ENCODE measurements at places on chromosomes 12 and 14.
A peak's percentile ranks its signal among the peaks of the same experiment; 100 is the strongest.

DNA sequence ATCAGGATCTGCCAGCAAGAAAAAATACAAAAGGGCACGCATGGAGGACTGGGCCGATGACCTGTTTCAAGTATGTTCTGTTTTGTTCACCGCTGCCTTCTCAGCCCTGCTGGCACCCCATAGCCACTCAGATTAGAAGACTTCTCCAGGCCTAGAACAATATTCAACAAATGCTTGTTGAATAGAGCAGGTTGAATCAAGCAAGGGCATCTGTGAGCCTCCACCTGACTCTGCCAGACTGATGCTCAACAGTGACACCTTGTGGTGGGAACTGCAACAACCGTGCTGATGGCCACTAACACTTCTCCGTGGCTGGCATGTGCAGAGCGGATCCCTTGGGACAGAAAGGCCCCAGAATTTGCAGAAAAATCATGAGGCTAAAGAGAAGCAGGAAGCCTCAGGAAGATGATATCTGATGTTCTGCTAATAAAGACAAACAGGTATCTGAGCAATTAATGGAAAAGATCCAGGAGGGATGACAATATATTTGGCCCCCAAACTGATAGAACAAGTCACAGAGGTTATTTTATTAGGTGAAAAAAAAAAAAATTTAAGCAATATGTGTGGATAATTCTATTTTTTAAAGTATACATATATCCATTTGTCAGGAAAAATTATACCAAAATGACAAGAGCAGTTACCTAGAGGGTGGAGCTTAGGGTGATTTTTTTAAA, 114.3 kb downstream of the KSR2 start:
- peak; percentile 63 for DNase-seq

DNA sequence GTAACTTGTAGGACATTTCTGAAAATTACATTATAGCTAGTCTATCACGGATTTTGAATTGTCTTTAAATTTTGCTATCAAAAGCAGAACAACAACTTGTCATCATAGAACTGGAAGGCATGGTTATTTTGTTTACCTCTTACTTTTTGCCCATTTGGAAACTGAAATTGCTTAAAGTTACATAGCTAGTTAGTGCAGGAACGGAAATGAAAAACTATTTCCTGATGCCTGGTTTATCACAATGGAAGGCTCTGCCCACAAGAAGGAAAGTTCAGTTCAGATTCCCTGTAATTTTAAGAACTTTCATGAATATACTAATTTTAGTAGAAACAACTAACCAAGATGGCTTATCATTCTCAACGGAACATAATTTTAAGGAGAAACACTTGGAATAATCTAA, 427.7 kb downstream of the RAD51B start:
- no peak for DNase-seq

- DNase-seq: peak; percentile 38
Observed at GRCh38 chr14:71933001-71933587, 865 bp downstream of the RGS6 start.

GRCh38 chr14:67704484-67705089, 2.9 kb downstream of the RDH12 start:
- peak; percentile 69 for DNase-seq

DNA sequence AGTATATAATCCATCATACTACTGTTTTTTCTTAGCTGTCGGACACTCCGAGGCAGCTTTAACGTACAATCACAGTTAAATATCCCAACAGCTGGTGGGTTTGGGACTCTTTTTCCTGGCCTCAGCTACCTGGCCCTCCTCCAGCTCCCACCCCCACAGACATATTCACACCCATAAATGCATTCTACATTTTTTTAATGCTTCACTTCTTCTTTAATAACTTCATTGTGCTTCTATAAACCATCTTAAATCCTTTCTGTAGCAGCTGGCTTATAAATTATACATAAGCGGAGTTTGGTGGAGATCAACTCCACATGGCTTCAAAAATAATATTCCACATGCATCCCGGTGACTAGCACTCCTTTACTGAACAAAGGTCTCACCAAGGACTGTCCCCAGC, 33.3 kb downstream of the TDG start:
- no peak for DNase-seq

- peak; percentile 44 for DNase-seq
Observed at GRCh38 chr14:21191809-21192446, 36.1 kb upstream of the OR5AU1 start.

DNA sequence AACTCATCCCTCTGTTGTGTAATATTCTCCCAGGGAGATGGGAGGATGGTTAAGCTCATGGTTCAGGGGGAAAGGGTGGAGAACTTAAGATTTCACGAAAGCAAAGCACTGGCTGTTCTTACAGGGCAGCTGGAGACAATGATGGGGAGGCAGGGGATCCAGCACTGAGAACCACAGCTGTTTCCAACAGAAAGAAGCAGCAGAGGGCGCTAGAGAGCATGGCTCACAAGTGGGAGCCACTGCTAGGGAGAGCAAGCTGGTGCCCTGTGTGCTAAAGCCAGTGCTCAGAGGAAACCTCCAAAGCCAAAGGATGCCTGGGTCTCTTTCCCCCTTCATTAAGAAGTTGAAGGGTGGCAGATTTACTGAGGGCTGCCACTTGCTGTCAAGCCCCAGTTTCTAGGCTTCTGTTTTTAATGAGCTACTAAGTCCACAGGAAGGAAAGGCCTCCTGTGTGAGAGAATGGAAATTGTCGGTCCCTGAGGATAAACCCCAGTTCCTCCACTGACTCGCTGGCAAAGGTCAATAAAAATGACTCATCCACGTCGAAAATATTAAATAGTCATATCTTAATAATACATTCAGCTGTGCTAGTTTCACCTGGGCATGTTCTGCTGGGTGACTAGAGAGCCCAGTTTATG, 199.7 kb downstream of the ANO2 start:
- DNase-seq: peak; percentile 63

DNA sequence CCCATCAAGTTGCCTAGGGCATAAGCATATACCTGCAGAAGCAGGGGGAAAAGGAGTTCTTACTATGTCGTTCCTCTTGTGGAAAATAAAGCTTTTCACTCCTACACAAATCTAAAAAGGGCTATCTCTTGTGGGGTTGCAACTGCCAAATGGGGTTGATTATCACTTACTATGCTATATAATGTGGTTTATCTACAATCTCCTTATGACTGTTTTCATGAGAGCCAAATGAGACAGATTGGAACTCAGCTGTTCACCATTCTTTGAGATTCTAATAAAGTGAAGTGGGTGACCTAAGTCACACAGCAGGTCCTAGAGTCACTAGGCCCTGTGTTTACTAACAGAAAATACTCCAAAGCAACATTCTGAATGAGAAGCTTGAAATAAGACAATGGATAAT, 47.7 kb downstream of the CIT start:
- DNase-seq: no peak

DNA sequence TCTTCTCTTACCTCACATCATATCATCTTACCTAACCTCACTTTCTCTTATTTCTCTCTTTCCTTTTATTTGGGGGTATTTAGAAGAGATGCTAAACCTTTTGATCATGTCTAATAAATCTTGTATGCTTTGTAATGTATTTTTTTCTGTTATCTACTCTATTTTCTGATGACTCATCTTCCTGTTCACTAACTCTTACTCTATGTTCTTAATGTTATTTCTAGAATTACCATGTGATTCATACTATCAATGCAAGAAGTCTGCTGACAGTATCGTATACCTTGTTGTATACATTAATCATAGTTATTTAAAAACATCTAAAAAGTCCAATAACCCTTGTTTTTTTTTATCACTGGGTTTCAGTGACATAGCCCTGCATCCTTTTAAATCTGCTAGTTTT, 62.3 kb downstream of the MGAT4C start:
- DNase-seq: no peak

GRCh38 chr12:66709893-66710292, 31.0 kb upstream of the GRIP1 start:
- no peak for DNase-seq

GRCh38 chr12:94819011-94819410, 168.7 kb upstream of the TMCC3 start:
- DNase-seq: no peak

DNA sequence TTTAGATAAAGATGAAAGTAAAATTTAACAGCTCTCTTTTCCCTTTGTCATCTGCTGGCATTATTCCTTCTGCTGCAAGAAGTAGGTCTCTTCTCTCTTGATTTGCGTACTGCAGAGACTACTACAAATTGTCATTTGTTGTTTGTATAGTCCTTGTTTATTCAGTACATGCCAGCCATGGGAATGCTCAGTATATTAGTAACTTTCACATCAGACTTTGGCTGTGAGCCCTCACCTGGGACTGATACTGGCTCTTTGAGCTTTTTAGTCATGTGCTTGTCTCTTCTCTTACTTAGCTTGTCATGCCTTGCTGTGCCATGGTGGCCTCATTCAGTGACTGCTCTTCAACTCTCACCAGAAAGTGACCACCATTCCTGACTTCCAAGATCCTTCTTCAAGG, 169.8 kb downstream of the PRKCH start:
- DNase-seq: no peak

GRCh38 chr12:102816816-102817434, 100.1 kb downstream of the PAH start:
- DNase-seq: peak; percentile 42

- DNase-seq: peak; percentile 46
Observed at GRCh38 chr14:77314043-77314442, 6.6 kb downstream of the POMT2 start.

DNA sequence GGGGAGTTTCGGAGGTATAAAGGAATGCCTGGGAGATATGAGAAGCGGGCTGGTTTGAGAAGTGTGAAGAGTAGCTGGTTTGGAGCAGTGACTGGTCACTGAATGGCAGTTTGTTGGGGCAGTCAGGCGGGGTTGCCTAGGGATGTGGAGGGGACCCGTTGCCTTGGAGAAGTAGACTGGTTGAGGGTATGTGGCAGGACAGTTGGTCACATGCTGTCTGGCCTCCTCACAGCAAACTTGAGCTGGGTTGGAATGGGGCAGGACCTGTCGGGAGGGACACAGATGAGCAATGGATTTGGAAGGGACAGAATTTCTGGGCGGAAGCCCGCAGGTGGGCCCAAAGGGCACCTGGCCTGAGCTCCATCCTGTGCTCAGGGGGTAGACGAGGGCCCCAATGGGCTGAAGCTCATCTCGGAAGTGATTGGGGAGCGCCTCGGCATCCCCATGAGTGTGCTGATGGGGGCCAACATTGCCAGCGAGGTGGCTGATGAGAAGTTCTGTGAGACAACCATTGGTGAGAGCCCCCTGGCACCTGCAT, 2.2 kb downstream of the GPD1 start:
- no peak for DNase-seq

GRCh38 chr12:42853370-42854140, 264.0 kb upstream of the PRICKLE1 start:
- no peak for DNase-seq

- no peak for DNase-seq
Observed at GRCh38 chr12:63037746-63038712, 103.1 kb upstream of the PPM1H start.

- DNase-seq: no peak
Observed at GRCh38 chr12:69991690-69992288, 166.8 kb downstream of the MYRFL start.

- no peak for DNase-seq
Observed at GRCh38 chr14:69152902-69153151, at the start of gene DCAF5. Gene DCAF5 (minus strand): TSS chr14:69153119. CDS start chr14:69152978, 141 bp downstream.

GRCh38 chr14:20801726-20802125, 918 bp downstream of the RNASE1 start:
- DNase-seq: no peak

DNA sequence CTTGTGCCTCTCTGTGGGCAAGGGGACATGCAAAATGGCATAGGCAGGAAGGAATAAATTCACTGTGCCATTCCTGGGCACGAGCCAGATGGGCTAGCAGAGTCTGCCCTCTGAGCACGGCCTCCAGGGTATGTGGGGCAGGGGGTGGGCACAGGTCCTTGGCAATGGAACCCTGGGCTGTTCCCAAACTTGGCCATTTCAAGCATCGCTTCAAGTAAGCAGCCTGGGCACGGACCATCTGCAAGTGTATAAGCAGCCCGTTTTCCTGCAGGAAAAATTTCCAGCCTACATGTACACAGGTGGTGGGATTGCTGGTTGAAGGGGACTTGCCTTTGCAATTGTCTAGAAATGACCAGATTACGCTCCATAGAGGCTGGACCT, 40.3 kb downstream of the CCDC85C start:
- DNase-seq: no peak

- no peak for DNase-seq
Observed at GRCh38 chr14:96198430-96199130, 6.1 kb upstream of the BDKRB2 start.

DNA sequence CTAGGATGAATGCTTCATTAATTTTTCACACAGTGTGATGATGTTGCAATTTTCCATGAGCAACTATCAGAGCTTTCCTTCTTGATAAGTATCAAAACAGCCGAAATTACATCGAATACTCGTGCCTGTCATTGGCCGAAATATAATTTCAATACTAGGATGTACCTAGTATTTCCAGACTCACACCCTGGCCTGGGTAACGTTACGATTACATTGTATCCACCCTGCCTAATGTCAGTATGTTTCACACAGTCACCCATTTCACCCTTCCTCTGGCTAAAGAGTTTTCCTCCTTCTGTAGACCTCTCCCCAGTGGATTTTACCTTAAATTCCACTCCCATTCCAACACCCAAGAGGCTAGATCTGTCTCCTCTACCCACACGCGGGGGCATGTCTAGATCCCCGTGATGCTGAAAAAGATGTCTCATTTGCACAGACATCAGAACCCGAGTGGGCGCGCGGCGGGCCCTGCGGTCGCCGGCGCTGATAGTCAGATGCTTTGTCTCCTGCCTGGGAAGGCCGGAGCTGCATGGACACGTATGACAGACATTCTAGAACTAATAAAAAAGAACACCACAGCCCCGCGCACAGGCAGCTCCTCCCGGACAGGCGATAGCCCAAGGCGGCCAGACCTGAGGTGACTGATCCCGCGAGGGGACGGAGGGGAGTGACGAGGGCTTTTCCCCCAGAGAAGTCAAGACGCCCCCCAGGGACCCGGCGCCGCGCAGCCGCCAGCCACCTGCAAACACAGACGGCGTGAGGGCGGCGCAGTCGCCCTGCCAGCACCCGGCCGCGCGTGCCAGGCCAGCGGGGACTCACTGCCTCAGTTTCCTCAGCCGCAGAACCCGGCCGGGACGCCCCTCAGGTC, 723 bp downstream of the KIF21A start:
- peak; percentile 65 for DNase-seq

GRCh38 chr12:93115198-93115601, 186.1 kb upstream of the EEA1 start:
- DNase-seq: no peak

DNA sequence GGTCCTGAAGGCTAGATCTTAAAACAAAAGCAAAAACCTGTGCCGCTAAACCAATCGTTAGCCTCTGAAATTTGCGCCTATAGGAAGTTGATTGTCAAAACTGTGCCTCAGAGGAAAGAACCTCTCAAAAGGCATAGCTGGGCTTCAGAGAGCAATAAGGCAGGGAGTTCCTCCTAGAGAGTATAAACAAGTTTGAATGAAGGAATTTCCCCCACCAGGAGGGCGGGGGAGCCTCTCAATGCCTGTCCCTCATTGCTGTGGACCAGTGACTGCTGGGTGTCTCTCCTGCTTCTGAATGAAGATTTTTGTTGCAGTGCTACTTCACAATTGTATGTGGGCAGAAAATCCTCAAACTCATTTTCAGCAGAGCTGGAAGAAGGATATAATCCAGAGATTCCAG, 88.6 kb downstream of the KCNK10 start:
- no peak for DNase-seq

- peak; percentile 63 for DNase-seq
Observed at GRCh38 chr12:120598674-120599463, 17.7 kb upstream of the POP5 start.

- DNase-seq: peak; percentile 88
Observed at GRCh38 chr14:26984311-26985177, 386.7 kb upstream of the NOVA1 start.
